ENCODE measurements at places on chromosomes 3 and 15.

GRCh38 chr3:10322352-10322710 is 1.4 kb upstream of the SEC13 start:
- DNase-seq, result no peak

DNA sequence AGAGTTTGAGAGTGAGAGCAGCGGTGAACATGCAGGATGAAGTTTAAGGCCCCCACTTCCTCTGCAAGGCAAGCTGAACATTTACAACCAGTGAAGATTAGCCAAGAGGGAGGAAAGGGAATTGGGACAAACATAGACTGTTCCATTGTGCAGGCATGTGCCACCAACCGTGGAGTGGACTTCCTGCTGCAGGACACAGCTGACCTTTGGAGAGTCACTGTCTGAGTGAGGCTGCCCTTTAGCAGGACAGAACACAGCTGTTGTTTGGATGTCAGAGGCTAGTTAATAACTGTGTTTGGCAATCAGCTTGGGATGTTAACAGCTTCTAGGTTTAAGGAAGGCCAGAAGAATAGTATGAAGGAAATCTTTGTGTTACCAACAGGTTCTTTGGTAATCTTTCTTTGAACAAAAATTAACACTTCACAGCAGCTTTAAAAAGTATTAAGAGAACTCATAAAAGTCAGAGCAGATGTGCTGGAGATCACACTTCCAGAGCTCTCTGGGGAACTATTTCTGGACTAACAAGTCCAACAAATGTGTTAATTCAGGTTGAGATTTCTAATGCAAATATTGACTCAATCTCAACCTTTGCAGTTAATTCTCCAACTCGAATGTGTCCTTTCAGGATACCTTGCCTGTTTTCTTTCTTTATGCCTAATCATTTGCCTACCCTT is 31.4 kb downstream of the CTDSPL start:
- DNase-seq, result no peak

GRCh38 chr3:10411598-10412332 is 90.9 kb upstream of the SEC13 start:
- DNase-seq, result no peak

DNA sequence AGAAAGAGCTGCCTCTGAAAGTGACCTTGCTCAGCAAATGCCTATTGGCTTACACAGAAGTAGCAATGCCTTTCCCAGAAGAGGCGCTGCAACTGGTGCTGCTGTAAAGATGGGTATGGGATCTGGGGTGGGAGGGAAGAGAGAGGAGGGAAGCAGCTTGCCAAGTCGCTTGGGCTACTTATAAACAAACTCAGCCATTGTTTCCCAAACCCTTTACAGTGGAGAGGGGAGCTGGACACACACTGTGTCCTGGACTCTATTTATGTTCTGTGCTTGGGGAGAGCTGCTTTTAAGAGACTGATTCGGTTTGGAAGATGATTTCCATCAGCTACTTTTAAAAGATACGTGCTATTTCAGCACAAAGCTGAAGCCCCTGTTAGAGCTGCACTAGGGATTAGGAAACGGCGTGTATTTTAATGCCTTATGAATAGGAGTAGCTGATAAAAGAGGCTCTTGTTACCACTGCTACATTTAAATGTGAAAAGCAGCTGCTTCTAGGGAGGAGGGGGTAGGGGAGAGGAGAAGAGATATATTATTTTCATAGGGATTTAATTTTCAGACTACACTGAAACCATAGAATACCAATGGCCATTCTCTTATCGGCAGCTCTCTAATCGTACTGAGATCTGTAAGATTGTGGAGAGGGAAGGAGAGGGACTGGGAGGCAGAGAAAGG is 440.6 kb downstream of the MCTP2 start:
- no peak for DNase-seq

DNA sequence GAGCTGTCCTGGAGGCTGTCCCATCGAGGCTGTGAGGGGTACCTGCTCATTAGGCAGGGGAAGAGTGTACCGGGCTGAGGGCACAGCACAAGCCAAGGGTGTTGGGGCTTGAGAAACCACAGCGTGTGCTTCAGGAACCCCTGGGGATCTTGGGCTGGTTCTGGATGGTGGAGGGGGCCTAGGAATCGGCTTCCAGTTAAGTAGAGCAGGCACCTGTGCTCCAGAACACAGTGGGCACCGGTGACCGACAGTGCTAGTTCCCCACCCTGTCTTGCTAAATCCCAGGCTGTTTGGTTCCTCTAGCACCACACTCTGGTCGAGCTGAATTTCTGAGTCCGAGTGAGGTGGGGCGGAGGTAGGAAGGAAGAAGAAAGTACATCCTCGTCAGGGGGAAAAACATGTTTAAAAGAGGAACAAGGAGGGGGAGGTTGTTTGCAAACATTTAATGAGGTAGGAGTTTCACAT is 29.1 kb downstream of the SLC6A6 start:
- no peak for DNase-seq

DNA sequence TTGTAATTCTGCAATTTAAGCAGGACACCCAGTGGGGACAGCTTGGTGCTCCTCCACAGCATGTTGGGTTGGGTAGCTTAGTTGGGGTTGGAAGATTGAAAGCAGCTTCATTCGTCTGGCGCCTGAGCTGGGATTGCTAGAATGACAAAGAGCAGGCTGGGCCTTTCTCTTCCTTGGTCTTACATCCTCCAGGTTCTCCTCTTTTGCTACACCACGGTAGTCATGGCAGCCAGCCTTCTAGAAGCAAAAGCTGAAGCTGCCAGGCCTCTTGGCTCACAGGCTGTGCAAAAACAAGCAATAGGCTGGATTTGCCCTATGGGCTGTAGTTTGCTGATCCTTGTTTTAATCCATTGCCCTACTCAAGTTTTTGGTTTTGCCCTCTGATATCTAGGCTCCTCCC is 3.2 kb upstream of the ANXA2 start:
- no peak for DNase-seq

DNA sequence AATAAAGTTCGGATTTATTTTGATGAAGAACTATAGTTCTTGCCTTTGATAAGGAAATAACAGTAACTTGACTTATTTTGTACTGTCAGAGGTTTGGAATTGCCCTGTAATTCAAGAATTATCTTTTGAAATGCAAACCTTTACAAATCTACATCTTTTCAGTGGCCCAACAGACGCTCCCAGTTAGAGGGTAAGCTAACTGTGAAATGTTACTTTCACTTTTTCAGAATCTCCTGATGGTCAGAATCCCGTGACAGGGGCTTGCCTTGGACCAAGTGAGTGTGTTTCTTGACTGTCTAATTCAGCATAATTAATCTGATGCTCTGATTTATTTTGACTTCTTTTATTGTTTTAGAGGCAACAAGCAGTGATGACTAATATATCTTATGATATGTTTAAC is 262.5 kb downstream of the PLOD2 start:
- DNase-seq, result no peak

DNA sequence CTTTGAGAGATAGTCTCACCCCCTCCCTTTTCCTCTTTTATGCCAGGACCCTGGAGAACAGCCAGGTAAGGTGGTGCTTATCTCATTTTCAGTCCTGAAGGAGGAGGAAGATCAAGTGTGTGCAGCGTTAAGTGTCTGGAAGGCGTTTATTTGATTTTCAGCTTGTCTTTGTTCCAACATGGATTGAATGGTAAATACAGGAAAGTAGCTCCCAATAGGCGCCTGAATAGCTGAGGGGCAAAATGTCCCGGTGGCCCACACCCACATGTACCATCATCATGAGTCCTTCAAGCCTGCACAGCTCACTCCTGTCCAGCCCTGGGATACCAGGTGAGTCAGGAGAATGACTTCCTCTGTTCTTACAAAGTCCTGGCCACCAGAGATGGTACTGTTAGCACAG is 73.5 kb downstream of the CEMIP start:
- DNase-seq, result no peak
